ENCODE measurements at places on chromosomes 3 and 15.

DNA sequence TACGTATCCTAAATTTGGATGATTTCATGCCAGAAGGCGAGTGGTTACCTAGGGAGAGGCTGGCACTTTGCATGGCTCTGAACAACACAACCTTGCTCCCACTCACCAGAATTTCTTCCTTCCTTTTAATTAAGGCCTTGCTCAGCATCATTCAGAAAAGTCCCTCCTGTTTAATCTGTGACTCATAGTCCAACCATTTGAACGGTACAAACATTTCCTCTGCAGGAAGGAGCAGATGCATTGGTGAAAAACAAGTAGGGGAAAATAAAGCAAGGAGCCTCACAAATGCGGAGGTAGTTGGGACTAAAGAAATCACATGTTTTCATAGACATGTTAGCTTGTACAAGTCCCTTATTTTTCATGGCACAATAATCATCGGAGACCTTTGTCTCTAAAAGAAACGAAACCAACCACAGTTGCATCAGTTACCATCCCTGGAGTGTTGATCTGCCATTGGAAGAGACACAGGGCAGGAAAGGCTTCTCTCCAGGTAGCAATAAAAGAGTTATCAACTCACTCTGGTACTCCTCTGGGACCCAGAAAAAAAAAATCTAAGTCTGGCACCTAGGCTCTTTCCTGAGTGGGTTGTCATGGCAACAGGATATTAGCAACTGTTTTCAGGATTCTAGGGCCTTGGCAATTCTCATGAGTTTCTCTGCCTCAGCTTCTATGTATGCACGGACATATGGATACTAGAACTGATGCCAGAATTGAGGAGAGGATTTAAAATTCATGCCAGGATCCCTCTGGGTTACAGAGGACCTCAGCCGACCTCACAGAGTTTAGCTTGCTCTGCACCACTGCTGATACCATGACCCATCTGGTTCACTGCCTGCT is 255.4 kb upstream of the ARPP21 start:
- DNase-seq, result no peak

GRCh38 chr15:70699890-70700289 is 63.5 kb downstream of the UACA start:
- no peak for DNase-seq

GRCh38 chr15:94445566-94446160 is 214.3 kb downstream of the MCTP2 start:
- no peak for DNase-seq

DNA sequence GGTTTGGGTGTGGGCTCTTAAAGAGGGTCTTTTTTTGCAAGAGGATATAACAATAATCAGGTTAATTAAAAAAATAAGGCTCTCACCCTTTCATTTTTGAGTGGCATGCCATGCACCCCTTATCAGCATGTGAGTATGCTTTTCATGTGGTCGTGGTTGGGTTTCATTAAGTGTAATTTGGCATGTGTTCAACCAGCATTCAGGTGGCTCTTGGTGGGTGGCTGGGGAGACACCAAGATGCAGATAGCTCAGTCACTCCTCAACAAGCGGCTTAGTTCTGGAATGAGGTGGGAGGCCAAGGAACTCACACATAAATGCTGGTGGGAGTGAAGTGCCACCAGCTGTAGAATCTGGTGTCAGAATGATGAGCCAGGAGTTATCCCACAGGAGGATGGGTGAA is 66.8 kb downstream of the FLNB start:
- no peak for DNase-seq

GRCh38 chr15:50278496-50278895 is 13.0 kb upstream of the HDC start:
- DNase-seq, result no peak

- no peak for DNase-seq
These were observed 310.6 kb downstream of the NLGN1 start for GRCh38 chr3:173708191-173708590.

- no peak for DNase-seq
These were observed 21.1 kb downstream of the ZXDC start for GRCh38 chr3:126454437-126455198.

DNA sequence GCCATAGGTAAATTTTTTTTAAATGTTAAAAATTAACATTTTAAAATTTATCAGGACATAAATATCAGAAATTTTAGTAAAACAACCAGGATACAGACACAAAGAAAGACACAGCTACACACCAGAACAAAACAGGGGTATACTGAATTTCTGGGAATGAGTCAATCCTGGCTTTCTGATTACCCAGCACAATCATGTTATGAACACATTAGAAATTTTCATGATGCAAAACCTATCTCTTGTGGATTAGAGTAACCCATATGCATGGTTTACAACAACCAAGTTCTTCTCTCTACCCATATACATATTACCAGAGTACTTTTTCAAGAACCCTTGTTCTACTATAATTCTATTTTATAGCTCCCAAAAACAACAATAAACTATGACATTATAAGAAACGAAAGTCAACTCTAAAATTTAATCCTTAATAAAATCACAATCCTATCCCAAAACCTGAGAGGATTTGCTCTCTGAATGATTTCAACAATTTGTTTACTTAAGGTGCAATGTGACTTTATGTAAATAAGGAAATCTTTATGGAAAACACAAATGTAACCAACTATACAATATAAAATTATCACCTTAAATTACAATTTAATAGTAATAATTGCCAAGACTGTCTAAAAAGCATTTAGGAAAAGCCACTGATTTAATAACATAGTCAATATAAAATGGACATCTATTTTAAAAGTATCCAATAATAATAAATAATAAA is 184.5 kb downstream of the TBC1D5 start:
- no peak for DNase-seq

DNA sequence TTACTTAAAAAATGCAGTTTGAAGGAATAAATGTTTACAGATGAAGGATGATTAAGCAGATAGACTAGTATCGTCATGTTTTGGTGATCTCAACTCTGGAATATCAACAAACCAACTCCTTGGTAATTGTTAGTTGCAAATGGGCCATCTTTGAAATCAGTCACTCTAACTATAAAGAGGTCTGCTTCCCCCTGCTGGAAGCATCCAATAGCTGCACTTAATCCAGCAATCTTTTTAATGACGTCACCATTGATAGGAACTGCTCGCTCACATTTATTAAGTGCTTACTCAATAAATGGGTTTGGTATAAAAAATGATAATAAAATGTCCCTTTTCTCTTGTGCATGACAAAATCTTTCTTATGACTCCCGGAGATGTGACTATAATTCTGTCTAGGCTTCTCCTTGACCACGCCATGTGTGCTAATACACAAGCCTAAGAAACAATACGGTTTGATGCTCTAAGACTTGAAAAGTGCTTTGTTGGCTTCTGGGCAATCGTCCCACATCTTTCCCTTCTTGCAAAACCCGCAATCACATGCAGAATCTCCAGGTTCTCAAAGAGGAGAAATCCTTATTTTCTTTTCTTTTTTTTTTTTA is 227.6 kb upstream of the POU1F1 start:
- DNase-seq, result no peak

GRCh38 chr3:22141769-22142168 is 390.8 kb upstream of the ZNF385D start:
- DNase-seq, result no peak

DNA sequence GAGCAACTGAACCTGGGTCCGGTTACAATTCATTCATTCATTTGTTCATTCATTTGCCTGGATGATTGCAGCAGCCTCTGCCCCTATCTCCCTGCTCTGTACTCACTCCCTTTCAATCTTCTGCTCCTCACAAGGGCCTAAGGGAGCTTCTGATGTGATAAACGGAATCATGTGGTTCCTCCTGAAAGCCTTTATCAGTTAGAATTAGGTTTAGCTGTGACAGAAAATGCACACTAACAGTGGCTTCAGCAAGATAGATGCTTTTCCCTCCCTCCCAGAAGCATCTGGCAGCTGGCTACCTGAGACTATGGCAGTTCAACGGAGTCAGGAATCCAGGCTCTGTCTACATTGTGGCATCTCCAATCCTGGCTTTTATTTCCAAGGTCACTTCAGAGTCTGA is 196.0 kb downstream of the ADAMTS9 start:
- DNase-seq, result no peak

- no peak for DNase-seq
These were observed 304.7 kb upstream of the DPPA4 start for GRCh38 chr3:109642025-109642424.

- no peak for DNase-seq
These were observed 42.9 kb downstream of the TBC1D2B start for GRCh38 chr15:78034495-78035191.

DNA sequence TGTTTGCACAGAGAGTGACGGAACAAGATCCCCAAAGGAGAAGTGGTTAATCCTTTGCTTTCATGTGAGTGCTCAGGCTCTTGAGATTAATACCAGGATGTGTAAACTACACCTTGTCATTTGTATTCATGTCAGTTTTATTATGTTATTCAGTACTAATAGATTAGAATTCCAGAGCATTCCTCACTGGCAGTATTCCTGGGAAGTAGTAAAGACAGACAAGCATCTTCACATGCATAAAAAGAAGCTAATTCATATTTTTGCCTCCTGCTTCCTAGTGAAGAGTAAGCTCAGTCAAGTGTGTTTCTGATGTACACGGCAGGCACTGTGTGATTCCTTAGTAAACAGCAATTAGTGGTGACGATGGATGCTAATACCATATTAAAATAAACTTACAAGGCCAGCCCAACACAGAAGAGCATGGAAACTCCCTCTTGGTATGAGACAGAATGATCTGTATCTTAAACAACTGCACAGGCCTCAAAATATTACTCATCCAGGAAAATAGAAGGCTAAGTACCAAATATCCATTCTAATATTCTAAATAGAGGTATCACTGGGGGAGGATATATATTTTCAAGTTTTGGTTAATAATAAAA is 336.8 kb upstream of the MCTP2 start:
- DNase-seq, result no peak

DNA sequence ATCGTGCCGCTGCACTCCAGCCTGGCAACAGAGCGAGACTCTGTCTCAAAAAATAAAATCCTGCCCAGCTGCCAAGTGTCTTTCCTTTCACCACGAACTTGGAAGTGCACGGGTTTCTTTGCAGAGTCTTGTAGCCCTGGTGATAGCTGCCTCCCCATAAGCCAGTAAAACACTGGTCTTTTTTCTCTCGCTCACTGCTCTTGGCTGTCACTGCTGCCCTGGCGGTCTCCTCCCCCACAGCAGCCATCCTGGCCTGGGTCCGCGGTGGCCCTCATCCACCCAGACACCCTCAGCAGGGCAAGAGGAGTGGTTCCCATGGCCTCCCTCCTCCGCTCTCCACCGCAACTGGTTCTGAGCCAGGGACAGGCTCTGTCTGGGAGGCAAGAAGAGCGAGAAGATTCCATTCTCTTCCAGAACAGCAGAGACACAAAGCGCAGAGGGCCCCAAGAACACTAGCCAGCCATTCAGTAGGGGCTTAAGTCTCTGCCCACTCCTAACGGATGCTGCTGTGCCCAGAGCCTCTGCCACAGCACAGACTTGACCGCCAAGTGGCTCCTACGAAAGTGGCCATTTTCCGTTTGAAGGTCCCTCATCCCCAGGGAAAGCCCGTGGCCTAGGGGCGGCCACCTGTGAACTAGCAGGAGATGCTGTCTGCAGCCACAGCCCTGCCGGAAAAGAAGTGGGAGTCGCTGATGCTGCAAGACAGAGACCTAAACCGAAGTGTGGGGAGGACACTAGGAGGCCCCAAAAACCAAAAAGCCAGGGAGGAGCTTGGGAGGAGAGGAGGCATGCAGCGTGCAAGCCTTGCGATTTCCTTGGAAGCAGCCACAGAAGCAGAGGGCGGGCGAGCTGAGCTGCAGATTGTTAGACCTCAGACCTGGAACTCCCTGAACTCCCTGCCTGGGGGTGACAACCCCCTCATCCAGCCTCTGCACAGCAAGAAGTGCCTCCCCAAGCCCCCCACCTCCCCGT is 44.1 kb downstream of the KLHL25 start:
- DNase-seq, result no peak

DNA sequence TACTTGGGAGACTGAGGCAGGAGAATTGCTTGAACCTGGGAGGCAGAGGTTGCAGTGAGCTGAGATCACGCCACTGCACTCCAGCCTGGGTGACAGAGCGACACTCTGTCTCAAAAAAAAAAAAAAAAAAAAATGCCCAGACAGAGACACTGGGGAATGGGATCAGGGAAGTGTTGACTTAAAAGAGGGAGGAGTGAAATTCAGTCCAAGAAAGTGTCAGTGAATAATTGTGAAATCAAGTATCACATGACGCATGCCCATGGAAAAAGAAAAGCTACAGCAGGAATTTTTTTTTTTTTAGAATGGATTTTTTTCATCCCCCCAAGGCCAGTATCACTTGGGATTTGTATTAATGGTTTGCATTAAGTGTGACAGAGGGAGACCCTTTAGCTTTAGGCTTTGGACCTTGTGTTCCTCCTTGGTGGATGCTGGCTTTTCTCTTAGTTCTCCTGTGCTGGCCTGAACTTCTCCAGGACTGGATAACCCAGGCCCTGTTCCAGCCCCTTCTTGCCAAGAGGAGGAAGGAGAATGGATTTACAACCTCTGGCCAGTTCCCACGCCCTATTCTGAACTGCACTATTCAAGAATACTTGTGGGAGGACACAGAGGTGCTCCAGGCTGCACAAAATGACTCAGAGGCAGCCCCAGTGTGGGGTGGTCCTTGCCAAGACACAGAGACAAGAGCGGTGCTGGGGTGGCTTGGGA is 36.7 kb upstream of the ZNF774 start:
- DNase-seq, result no peak

GRCh38 chr15:59736181-59736580 is 47.1 kb upstream of the BNIP2 start:
- no peak for DNase-seq

DNA sequence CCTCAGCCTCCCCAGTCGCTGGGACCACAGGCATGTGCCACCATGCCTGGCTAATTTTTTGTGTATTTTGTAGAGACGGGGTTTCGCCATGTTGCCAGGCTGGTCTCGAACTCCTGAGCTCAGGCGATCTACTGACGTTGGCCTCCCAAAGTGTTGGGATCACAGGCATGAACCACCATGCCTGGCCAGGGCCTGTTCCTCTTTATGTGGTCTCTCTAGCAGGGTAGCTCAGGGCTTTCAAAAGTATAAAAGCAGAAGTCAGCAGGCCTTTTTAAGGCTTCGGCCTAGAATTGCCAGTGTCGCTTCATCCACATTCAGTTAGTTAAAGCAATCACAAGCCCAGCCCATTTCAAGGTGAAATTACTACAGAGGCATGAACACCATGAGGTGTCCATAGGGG is 7.6 kb downstream of the VHL start:
- DNase-seq, result no peak

GRCh38 chr3:55655544-55655943 is 168.4 kb upstream of the WNT5A start:
- DNase-seq, result no peak

GRCh38 chr15:41852736-41853590 is 14.3 kb downstream of the PLA2G4B start:
- DNase-seq, result no peak

GRCh38 chr3:42657675-42658074 is 4.2 kb downstream of the ZBTB47 start:
- DNase-seq, result no peak

GRCh38 chr15:100909565-100909964 is 9.6 kb upstream of the LRRK1 start:
- no peak for DNase-seq
